HepG2 (cell line): ENCODE measurements at places on chromosomes 11 and 22. TPM values are rescaled to one million over a fixed set of nuclear protein-coding genes. Genes with fewer than 3 reads are reported as not detected.

Gene OR52K1
- total RNA-seq: not detected in 2 replicates

Gene ACAD8
- 16.1 and 20.3 TPM in 2 replicates for total RNA-seq

Gene OR51L1
- not detected in 2 replicates for total RNA-seq

Gene CD44
- total RNA-seq: 0.02 TPM in 1 of 2 replicates, not detected in the other

Gene KCNQ1
- total RNA-seq: 0.02 TPM in 1 of 2 replicates, not detected in the other

Gene PTDSS2
- total RNA-seq: 11.3 and 21.7 TPM in 2 replicates

Gene HBG1
- not detected in 2 replicates for total RNA-seq

Gene SCGB1C1
- total RNA-seq: not detected in 2 replicates

Gene PDGFD
- total RNA-seq: 0.22 and 0.29 TPM in 2 replicates

Gene FGF4
- not detected in 2 replicates for total RNA-seq

Gene MS4A7
- not detected in 2 replicates for total RNA-seq

Gene APOBEC3C
- 8.9 and 10.8 TPM in 2 replicates for total RNA-seq

Gene ZBTB44
- total RNA-seq: 19.5 and 23.6 TPM in 2 replicates

Gene PATE2
- not detected in 2 replicates for total RNA-seq

Gene TSSC4
- 51.5 and 58.6 TPM in 2 replicates for total RNA-seq

Gene BAIAP2L2
- 3.0 and 4.4 TPM in 2 replicates for total RNA-seq

Gene GPR83
- total RNA-seq: 0.04 and 0.10 TPM in 2 replicates

Gene MS4A12
- not detected in 2 replicates for total RNA-seq

Gene MRPL23
- 123 and 126 TPM in 2 replicates for total RNA-seq

Gene C11orf86
- 0.11 and 0.17 TPM in 2 replicates for total RNA-seq

Gene DRD2
- not detected in 2 replicates for total RNA-seq
